Stimulated activated CD4-positive, alpha-beta T cell treated with anti-CD3 and anti-CD28 coated beads, Interleukin-15, amount 100 ng/mL, for 24 hours (primary cell): ENCODE measurements at places on chromosomes 2 and 18.

GRCh38 chr18:11969904-11970835 lies 11.1 kb upstream of the IMPA2 start:
- no peak for DNase-seq

DNA sequence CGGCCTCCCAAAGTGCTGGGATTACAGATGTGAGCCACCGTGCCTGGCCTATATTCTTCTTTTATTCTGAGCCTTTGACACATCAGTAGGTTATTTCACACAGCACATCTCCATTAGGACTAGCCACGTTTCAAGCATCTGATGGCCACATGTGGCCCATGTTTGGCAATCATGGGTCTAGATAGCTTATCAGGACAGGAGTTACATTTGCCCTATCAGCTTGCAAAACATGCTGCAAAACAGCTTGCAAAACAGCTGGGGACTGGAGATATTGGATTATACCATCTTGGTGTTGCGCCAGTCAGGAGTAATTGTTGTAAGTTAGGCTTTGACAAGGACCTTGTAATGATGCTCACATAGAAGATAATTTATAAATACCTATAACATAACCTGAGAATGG lies 94.9 kb downstream of the GBX2 start:
- no peak for DNase-seq

DNA sequence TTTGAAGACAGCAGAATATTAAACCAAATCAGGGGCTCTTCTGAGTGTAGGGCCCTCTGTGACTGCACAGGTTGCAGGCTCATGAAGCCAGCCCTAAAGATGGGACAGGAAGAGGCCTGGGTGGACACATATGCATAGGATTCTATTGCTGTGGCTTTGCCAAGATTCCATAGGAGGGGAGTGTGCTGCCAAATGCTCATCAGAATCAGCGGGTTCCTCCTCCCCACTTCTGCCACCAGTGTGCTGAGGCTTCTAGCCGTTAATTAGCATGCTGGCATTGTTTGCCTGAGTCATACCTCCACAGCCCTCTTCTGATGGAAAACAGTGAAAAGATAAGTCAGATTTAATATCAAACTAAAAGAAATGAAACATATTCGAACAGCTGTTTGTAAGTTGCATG lies 103.9 kb upstream of the TMEFF2 start:
- no peak for DNase-seq

GRCh38 chr2:218898109-218898878 lies 17.6 kb downstream of the WNT10A start:
- peak; percentile 88 for DNase-seq

- DNase-seq = no peak
Observed at GRCh38 chr2:234823877-234824376, 127.9 kb upstream of the SH3BP4 start.

DNA sequence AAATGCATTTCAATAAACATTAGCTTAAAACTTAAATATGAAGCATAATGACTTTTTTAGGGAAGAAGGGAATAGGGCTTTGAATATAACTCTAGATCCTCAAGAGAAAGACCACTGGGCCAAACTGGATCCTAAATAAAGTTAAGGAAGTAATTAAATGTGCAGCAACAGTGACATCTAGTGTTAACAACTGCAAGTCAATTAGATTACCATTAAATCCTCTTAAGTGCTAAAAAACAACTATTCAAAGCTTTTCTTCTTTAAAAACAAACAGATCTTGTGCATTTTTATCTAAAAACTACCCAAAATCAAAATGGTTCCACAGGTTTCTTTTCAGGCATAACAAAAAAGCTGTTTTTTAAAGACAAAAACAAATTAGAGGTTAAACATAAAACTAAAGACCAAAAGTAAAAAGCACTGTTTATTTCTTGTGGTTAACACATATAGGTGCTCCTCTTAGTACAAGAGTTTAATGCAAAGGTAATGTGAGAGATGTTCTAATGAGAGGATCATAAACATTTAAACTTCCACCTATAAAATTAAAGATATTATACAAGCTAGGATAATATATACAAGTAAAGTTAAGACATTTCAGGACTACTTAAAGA lies 111.4 kb downstream of the THADA start:
- no peak for DNase-seq

DNA sequence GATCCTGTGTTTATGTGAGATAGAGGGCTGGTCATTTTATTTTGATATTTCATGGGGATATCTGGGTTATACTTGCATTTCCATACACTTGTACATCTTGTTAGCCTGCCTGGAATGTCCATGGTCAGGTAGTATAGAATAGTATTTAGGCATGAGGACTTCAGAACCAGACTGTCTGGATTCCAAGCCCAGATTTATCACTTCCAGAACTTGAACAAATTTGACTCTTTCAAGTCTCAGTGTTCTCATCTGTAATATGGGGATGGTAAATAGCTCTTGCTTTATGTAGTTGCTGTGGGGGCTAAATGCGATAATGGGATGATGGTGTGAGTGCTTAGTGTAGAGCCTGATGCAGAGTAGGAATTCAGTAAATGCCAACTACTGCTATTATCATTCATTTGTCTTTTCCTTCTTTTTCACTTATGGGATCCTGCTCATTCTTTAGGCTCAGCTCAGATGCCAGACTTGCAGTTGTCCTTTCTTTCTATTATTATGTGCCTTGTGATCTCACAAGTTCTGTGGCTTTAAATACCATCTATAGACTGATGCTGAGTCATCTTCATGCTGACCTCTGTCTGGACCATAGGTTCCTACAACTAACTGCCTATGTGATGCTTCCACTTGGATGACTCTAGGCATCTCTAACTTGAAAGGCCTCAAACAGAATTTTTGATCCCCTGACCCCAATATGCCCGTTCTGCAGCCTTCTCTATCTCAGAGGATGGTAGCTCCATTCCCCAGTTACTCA lies 67.4 kb downstream of the POLE4 start:
- no peak for DNase-seq

- no peak for DNase-seq
Observed at GRCh38 chr2:166337932-166338331, 37.8 kb downstream of the SCN9A start.

- no peak for DNase-seq
Observed at GRCh38 chr2:104932243-104932642, 78.3 kb downstream of the POU3F3 start.

DNA sequence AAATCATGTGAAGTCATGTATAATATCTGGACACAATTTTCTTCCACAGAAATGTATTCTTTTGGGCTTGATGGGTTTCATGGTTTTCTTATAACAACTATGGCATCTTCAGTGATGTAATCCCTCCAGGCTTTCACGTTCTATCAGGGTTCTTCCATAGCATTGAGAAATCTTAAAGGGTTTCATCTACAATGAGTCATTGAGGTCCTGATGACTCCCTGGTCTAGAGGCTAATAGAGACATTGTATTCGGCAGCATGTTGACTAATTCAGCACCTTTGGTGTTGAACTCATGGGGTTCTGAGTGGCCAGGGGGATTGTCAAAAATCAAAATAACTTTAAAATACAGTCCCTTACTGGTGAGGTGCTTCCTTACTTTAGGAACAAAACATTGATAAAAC lies 614.0 kb upstream of the CRIM1 start:
- no peak for DNase-seq

DNA sequence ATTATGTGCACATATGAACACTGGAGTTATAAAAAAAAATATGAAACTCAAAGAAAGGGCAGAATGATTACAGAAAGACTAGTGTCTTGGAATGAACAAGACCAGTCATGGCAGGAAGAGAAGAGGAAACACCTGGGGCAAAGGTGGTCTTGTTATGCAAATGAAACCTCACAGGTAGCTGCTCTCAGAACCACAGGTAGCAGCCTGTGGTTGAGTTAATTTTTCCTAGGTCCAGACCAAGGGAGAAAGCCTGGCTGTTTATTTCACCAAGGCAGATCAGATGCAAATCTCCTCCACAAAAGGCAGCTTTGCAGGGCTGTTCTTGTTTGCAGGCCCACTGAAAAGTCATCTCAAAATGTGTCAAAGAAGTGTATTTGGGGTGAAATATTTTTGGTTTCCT lies 785.8 kb downstream of the RNF144A start:
- DNase-seq = no peak

DNA sequence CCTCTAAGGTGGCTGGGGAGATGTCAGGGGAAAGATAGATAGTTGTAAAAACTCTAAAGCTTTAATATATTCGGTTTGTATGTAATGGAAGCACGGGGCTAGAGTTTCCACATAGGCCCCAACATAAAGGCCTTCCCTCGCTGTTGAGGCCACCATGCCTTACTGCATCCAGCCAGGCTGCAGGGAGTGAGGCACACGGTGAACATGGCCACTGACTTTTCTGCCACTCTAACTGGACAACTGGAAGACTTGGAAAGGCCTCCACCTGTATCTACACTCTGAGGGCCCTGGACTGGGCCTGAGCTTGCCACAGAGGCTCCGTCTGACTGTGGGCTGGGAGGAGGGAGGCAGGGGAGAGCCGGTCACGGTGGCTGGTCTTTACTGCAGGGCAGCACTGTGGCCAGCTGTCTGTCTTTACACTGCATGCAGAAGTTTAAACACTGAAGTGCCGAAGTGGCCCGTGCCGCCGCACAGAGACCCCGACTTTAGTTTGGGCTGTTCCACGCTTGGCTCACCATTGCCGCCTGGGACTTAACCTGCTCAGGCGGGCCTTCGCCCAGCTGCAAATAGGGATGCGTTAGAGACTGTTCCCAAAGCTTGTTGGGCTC lies 66.7 kb downstream of the EMILIN2 start:
- DNase-seq = no peak

DNA sequence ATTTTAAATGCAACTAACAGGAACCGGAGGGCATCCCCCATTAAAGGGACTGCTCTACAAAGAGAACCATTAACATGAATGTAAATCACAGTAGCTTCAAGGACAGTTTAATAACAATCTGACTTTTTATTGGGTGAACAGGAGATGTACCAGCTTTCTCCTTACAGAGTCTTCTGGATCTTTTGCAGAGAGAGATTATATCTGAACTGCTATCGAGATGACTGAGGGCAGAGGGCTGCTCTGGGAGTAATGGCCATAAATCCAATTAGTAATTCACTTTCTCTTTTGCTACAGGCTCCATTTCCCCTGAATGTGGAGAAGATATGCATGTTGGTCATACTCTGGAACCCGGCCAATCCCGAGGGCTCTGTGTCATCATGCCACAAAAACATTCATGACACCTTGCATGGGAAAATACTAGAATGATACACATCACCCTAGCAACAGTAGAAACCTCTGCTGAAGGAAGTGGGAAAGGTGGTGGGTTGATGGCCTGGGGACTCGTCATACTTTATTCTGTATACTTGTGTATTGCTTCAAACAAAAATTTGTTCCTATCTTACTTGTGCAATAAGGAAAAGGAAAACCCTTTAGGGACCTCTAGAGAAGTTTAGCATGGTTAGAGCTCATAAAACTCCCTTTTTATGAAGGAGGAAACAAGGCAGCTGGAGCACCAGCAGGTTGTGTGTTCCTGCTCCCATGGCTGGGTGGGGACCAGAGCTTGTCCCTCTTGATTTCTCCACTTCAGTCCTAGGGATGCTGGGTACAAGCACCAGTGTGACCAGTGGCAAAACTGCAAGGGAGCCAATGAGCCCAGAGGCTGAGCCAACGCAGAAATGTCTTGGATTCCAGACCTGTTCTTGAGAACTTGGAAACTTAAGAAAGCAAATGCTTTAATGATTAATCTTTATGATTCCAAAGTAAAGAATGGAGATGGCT lies 26.0 kb downstream of the CTAGE1 start:
- DNase-seq = peak; percentile 12

GRCh38 chr18:69401972-69402532 lies 1.4 kb downstream of the DOK6 start:
- DNase-seq = no peak

DNA sequence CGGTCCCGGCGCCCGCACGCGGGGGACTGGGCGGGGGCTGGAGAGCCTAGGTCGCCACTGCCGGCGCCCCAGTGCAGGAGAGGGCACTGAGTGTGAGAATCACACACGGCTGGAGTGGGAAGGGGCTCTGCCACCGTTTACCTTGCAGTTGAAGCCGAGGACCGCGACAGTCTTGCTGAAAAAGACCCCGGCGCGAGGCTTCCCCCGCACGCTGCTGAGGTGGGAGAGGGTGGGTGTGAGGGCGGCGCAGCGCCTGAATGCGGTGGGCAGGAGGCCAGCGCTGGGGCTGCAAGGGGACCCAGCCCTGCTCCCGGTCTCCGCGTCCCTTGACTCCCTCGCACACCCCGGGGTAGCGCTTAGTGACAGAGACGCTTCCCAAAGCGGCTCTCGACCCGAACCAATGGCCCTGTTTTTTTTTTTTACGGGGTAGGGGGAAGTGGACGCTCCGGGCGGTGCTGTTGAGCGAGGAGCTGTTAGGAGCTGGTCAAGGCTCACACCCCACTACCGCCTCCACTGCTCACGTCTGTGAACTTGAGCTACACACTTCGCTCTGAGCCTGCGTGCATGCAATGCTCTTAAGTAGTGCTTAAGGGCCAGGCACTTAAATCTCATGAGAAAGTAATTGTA lies 794 bp downstream of the NOTO start:
- DNase-seq = peak; percentile 16

- DNase-seq = no peak
Observed at GRCh38 chr2:72843301-72843700, 17.5 kb upstream of the EXOC6B start.

- no peak for DNase-seq
Observed at GRCh38 chr18:36152781-36153180, 23.1 kb downstream of the ELP2 start.

DNA sequence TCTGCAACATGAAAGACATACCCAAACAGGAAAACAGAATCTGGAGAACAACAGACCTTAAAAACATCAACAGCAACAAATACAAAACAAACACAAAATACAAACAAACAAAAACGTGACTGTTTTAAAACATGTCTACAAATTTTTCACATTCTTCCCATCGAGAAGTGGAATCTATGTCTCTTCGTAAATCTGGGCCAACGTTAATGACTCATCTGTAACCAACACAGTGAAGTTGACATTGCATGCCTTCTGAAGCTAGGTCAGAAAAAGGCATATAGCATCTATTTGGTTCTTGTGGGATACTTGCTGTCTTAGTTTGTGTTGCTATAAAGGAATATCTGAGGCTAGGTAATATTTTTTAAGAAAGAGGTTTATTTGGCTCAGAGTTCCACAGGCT lies 269.0 kb upstream of the FBXO11 start:
- DNase-seq = no peak

DNA sequence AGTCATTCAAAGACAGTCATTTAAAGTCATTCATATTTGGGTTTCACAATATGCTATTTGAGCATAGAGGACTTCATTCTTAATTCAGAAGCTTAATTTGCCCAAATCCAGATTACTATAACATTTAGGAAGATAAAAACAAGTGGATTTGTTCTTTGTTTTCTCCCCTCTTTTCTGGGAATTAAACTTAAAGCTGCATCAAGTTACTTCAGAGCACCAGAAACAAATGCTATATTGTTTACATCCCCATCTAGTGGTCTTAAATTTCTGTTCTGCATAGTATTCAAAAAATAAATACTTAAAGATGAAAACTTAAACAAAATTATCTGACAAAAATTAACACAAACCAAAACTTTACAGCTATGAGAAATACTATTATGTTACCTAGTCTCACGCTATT lies 34.7 kb upstream of the MARCHF7 start:
- DNase-seq = no peak

GRCh38 chr2:205139822-205140463 lies 542.4 kb upstream of the NRP2 start:
- DNase-seq = no peak

GRCh38 chr2:164595031-164595430 lies 26.3 kb downstream of the GRB14 start:
- no peak for DNase-seq

- peak; percentile 26 for DNase-seq
Observed at GRCh38 chr2:127874378-127875269, 11.1 kb downstream of the AMMECR1L start.

- no peak for DNase-seq
Observed at GRCh38 chr2:180385601-180386201, 378.6 kb upstream of the CWC22 start.

- peak; percentile 37 for DNase-seq
Observed at GRCh38 chr2:69997015-69997830, 35.8 kb upstream of the ASPRV1 start.
